ENCODE measurements at places on chromosomes 5 and 9.

DNA sequence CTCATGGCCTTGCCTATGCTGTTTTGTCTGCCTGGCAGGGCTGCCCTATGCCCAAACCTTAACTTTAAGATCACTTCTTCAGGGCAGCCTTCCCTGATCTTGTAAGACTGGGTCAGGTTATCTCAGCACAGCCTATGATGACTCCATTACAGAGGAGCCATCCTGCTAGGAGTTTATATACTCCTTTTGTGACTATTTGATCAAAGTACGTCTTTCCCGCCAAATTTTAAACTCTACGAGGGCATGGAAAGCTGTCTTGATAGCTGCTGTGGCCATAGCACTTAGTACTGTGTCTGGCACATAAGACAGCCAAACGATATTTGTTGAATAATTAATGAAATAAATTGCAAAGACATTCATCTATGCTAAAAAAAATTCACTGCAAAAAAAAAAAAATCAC is 60.6 kb downstream of the PPP2R2B start:
- DNase-seq = no peak

- no peak for DNase-seq
These were observed 34.1 kb downstream of the IRF1 start for GRCh38 chr5:132456296-132456986.

- no peak for DNase-seq
These were observed 29.7 kb downstream of the SARDH start for GRCh38 chr9:133708246-133709014.

DNA sequence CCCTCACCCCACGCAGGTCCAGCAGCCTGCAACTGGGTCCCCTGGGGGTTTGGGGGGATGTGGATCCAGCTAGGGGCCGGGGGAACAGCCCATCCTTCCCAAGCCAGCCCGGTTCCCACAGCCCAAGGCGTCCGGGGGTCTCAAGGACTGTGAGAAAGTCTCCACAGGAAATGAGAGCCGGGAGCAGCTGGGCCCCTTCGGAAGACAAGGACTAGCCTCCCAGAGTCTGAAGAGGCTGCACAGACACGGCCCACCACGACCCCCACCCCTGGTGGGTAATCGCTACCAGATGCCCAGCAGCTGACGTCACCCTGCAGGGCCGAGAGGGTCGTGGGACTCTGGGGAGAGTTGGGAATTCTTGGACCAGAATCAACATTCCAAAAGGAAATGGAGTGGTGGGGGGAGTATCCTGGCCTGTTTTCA is 10.5 kb downstream of the SH2D3C start:
- no peak for DNase-seq

- DNase-seq = no peak
These were observed 47.1 kb upstream of the FYB1 start for GRCh38 chr5:39266442-39266841.

DNA sequence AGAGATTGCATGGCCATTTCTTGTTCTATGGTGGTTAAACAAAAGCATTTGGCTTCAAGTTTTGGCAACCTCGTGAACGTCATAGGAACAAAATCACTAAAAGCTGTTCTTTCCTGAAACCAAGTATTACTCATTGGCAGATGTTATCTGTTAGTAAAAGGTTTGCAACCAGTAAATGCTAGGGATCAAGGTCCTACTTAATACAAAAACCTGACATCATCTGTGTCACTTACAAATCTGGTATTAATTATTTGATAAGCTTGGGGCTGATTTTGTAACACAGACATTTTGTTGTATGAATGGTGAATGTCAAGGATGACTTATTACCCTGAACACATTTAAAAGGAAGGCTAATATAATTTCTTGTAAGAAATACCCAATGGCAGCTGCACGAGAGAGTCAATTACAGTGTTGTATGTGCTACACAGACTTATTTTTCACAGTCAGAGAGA is 486.4 kb upstream of the ZNF608 start:
- DNase-seq = no peak

GRCh38 chr9:27078685-27079084 is 30.3 kb upstream of the TEK start:
- DNase-seq = no peak

GRCh38 chr5:142688281-142688989 is 2.5 kb upstream of the FGF1 start:
- no peak for DNase-seq

DNA sequence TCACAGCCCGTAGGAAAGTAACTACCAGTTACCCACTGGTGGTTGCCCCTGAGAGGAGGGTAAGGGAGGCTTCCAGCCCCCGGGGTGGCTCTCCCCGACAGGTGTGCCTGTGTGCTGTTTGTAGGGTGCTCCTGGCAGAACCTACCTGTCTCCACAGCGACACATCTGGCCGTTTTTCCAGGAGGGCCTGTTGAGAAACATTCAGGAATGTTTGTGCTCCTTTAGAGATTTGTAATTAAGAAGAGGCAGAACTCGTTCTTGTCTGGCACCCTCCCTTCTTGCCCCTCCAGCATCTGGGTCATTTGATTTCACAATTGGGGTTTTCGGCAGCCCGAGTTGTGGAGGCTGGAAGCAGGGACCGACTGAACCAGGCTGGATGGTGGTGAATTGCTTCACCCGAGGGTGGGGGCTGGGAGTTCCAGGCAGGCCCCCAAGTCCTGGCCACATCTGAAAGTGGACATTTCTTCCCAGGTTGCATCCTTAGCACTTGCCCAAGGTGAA is 74.2 kb downstream of the WWC1 start:
- DNase-seq = peak; percentile 35

DNA sequence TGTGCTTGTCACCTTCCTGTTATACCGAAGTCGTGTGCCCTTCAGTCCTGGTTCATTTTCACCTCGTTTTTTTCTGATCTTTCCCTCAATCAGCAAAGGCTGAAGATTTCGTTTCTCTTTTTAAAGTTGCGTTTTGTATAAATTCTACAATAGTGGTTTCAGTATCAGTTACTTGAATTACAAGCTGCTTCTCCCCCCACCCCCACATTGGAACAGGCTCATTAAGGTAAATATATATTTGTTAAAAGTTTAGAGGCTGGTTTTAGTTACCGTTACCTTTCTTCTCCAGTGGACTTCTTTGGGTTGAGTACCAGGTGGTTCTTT is 881 bp downstream of the SUB1 start:
- no peak for DNase-seq

- DNase-seq = no peak
These were observed 14.5 kb downstream of the ANP32B start for GRCh38 chr9:97997330-97998276.

DNA sequence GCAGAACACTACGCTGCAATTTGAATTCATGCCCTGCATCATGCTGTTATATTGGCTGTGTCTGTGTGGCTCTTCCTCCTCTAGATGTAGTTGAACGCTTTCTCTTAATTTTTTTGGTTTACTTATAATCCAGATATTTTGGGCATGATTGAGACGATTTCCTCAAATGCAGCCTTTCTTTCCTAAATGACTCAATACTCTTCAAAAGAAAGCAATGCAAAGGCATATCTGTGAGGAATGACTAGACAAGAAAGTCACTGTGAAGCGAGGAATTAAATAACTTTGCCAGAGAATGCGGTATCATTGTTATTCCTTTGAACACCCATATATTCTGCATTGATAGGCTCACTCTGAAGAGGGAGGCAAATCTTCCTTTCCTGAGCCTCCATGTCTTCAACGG is 152.8 kb downstream of the YIPF5 start:
- DNase-seq = no peak

GRCh38 chr9:78783743-78784142 is 486.8 kb downstream of the PSAT1 start:
- no peak for DNase-seq

DNA sequence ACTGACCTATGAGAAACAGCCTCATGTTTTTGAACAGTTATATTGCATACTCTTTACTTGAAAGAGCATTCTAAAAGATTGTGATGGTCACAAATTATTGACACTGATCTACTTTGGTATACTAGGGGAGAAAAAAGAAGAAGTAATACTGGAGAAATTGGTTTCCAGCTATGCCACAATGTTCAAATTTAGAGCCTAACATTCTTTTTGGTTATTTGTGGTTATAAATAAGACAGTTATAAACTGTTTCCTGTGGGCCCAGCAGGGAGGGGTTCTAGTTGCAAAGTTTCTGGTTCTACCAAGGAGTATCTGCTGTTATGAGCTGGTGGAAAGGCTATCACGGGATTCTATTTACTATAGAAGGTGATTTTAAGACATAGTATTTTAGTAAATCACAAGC is 4.8 kb downstream of the CWC27 start:
- no peak for DNase-seq

GRCh38 chr9:8726692-8727091 is 927.1 kb upstream of the DMAC1 start:
- no peak for DNase-seq

DNA sequence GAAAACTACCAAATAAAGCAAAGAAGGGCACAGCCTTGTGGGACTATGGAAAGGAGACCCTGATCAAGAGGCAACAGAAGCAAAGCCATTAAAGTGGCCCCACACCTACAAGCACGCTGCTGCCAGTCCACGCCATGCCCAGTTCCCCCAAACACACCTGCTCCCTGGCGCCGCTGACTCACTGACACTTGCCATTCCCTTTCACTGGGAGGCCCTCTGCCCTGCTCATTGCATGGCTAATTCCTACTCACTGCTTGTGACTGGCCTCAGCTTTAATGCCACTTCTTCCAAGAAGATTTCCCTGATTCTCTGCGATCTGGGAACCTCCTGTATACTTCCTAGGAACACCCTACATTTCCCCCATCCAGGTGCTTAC is 71.2 kb upstream of the TAF1L start:
- DNase-seq = no peak

DNA sequence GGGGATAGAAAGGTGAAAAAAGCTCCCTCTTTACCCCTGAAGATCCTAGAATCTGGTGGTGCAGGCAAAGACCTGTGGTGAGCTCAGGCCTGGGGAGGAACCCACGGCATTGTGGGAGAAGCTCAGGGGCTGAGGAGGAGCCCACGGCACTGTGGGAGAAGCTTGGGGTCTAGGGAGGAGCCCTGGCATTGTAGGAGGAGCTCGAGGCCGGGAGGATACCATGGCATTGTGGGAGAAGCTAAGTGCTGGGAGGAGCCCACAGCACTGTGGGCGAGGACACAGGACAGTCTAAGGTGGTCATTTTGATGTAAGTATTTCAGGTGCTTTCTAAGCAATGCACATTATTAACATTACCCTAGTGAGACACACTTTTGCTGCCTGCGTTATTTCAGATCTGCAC is 179.7 kb downstream of the HSD17B3 start:
- DNase-seq = no peak

DNA sequence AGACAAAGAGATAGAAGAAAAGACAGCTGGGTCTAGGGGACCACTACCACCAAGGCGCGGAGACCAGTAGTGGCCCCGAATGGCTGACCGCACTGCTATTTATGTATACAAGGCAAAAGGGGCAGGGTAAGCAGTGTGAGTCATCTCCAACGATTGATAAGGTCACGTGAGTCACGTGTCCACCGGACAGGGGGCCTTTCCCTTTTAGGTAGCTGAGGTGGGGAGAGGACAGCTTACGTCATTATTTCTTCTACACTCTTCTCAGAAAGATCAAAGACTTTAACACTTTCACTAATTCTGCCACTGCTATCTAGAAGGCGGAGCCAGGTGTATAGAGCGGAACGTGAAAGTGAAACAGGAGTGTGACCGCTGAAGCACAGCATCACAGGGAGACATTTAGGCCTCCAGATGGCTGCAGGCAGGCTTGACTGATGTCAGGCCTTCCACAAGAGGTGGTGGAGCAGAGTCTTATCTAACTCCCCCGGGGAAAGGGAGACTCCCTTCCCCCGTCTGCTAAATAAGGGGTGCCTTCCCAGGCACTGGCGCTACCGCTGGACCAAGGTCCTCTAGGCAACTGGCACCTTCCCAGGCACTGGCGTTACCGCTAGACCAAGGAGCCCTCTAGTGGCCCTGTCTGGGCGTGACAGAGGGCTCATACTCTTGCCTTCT is 6.1 kb upstream of the PRR16 start:
- peak; percentile 59 for DNase-seq

DNA sequence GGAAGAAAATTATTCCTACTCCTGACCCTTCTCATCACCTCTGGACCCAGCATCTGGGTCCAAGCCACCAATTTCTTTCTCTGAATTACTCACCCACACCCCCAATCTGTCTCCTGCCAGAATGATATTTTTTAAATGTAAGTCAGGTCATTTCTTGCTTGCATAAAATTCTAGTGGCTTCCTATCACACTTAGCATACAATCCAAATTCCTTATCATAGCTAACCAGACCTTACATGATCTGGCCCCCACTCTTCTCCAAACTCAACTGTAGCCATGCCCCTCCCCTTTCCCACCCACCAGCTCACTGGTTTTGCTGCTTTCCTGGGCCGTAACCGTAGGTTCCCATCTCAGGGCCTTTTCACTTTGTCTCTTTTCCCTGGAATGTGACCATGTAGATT is 15.2 kb downstream of the HTR4 start:
- no peak for DNase-seq

DNA sequence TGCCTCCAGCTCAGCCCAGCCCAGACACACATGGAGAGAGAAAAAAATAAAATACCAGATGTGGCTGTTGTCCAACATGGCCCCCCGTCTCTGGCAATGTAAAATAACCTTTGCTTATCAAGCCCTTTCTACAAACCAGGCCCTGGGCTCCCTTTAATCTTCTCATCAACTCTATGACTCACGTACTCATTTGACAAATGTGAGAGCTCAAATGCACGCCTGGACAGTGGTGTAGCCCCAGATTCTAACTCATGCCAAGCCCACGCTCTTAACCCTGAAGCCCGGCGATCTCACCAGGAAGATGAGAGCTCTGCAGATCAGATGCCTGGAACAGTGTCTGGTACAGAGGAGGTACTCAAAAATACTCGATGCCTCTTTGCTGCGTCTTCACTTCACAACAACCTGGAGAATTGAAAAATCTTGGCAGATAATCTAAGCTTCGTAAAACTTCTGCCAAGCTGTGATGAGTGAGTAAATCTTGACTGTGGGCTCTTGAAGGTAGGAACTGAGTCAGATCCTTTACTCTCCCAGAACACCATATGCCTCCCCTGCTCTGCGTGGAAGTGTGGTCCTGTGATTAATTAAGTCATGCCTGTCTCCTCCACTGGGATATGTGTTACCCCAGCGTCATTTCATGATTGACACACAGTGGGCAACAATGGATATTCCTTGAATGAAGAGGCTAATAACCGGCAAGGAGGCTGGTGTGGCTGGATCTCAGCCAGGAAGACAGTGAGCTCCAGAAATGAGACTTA is 102.0 kb upstream of the FSTL4 start:
- no peak for DNase-seq

DNA sequence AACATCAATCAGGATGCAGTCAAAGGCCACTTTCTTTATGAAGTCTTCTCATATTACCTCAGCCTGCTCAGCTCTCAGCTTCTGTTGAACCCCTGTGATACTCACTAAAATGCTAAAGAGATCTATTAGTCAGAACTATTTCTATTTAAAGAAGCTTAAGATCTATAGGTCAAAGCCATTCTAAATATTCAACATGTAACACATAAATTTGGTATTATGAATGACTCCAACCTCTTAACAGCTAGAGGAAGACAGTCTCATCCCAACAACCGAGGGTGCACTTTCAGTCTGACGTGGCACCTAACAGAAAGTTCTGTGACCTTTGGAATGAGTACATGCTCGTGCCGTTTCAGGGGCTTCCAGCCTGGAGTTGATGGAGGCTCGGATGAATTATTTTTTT is 301.5 kb upstream of the VLDLR start:
- DNase-seq = no peak

GRCh38 chr9:104981543-104982129 is 53.7 kb upstream of the ABCA1 start:
- no peak for DNase-seq

Measured in HCT116 (cell line).